Right lobe of liver (tissue), 6 donors: ENCODE measurements at places on chromosomes 3 and 15. TPM values are rescaled to one million over a fixed set of nuclear protein-coding genes. Genes with fewer than 3 reads are reported as not detected.

GRCh38 chr3:128395500-128396162 lies 71.1 kb downstream of the DNAJB8 start:
- DNase-seq, result no peak

THBS1 gene
- 29.0 TPM for total RNA-seq

PPARG gene
- 5.4 TPM for total RNA-seq

DNA sequence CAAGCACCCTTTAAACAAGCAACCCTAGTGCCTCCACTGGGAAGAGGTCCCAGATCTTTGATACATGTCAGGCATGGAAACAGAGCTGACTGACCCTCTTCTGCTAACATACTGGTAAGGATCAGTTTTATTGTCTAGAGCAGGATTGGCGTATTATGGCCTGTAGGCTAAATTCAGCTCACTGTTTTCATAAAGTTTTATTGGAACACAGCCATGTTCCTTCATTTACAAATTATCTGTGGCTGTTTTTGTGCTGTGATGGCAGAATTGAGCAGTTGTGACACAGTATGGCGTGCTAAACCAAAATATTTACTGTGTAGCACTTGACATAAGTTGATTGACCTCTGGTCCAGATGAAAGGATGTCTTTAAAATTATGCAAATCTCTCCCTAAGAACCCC lies 45.0 kb downstream of the WDR76 start:
- DNase-seq, result no peak

- DNase-seq, result no peak
These were observed 48.2 kb upstream of the TEX264 start for GRCh38 chr3:51622868-51623267.

DNA sequence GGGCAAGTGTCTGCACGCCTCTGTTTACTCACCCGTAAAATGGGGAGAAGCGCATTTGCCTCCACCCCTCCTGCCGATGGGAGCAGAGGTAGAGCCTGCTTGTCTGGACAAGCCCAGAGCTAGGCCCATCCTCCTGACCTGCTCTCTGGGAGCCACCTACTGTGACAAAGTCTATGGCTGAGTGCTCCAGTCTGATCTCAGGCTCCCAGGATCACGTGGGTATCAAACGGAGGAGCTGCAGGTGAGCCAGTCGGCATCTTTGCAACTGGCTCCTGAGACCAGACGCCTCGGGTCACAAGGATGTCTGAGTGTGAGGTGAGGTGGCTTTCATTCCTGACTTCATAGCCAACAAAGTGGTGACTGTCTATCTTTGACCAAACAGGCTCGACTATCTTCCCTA lies 2.1 kb upstream of the ALDH1A3 start:
- DNase-seq, result no peak

DNA sequence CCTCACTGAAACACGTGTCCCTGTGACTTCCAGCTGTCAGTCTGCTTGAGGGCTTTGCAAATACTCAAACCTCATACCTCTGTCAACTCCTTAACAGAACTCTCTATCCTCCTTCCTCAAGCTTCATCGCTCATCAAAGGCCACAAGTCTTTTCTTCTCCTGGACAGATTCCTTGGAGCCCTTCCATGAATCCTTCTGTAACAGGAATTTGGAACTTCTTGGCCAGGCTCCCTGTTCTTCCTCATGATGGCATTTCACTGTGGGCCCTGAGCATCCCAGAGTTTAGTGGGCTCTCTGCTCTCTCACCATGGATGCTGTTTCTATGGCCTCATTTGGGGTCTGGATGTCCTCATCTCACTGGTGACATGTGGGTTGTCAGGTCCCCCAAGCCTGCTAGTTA lies 105.0 kb upstream of the TLE3 start:
- no peak for DNase-seq

EMC7 gene
- total RNA-seq, result 34.4 TPM

- DNase-seq, result no peak
These were observed 18.4 kb upstream of the GHSR start for GRCh38 chr3:172466553-172467130.

CCDC54 gene
- total RNA-seq, result not detected

C2CD4A gene
- 1.6 TPM for total RNA-seq

- no peak for DNase-seq
These were observed 145.5 kb downstream of the WNT5A start for GRCh38 chr3:55341502-55342031.

DNA sequence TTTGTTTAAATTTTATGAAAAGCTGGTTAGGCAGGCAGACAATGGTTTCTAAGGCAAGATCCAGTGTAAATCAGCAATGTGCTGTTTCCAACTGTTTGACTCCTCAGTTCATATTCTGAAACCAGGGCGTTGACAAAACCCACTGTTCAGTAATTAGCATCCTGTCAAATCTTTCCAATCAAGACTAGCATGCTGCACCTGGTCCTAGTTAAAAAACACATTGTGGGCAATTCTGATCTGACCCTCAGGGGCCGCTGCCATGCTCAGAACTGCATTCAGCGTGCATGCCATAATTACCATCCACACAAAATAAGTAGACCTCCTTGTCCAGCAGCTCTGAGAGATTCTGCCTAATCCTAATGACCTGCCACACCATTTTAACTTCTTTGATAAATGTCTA lies 20.9 kb upstream of the RBP1 start:
- no peak for DNase-seq

DNA sequence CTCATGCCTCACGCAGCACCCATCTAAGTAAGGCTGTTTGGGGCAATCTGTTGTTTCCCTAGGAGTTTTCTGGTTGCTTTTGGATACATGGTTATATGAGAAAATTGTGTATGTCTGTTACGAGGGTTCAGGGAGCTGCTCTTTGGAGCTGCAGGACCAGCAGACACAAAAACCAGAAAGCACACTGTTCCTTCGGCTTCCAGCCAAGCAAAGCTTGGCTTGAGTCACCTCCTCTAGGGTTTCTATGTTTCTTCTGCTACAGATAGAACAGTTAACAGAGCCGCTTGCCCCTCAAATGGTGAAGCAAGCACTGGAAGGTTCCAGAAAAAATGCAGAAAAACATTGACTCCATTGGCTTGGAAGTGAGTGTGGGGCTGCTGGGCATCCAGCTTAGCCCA lies 49.2 kb upstream of the CTDSPL start:
- no peak for DNase-seq

CCDC39 gene
- total RNA-seq, result not detected

- DNase-seq, result no peak
These were observed 613.8 kb upstream of the NR2F2 start for GRCh38 chr15:95716708-95717107.

LRRC31 gene
- 5.0 TPM for total RNA-seq

KLHL40 gene
- not detected for total RNA-seq

- no peak for DNase-seq
These were observed 23.6 kb upstream of the CLDN1 start for GRCh38 chr3:190345878-190346277.

MCTP2 gene
- 5.3 TPM for total RNA-seq

- DNase-seq, result no peak
These were observed 849 bp upstream of the PRKCD start for GRCh38 chr3:53160061-53160659.

PRSS50 gene
- 0.42 TPM for total RNA-seq

- DNase-seq, result no peak
These were observed 37.9 kb downstream of the UQCC5 start for GRCh38 chr3:52574056-52574965.

DNA sequence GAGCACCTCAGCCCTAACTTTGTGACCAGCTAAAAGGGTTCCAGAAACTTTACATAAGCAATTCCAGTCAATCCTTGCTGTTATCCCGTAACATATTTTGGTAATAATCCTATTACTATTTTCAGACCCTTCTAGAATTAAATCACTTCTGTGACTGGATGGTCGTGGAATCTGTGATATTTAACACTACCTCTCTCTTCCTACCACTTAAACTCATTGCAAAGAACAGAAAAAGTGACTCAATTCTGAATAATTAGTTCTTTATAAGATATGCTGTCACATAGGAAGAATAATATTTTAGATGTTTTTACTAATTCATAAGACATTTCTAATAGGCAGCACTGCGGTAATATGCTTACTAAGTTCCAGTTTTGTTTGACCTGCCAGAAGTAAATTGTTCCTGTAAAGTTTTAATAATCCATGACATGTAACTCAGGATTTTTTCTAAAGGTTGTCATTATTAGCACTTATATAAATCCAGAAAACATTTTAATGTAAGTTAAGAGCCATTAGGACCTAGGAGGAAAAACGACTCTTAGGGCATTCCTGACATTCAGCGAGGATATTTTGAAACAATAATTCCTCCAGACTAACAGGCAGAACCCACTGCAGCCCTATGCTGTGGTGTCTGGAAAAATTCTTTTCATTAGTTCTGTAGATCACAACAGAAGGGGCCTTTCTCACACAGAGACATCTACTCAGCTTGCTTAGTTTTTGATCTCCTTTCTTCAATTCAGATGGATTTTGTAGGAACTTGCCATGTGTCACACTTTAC lies 113.3 kb upstream of the MBNL1 start:
- DNase-seq, result no peak

MYRIP gene
- 19.2 TPM for total RNA-seq

DNA sequence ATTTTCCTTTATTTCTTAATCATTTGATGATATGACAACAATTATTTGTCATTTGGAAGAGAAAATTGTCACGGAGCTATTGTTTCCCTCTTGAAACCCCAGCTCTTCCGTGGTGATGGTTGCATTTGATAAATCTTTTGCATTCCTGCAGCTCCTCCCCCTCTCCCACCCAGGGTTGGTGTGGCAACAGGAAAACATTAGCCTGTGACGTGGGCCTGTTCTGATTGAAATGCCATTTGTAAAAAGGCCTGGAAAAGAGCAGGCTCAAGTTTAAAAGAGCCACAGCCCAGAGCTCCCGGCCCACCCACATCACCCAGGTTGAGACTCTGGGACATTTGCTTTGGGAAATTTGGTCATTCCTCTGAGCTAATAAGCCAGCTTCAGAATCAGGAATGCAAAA lies 282.5 kb downstream of the RPLP1 start:
- DNase-seq, result no peak

- no peak for DNase-seq
These were observed 162.7 kb downstream of the FGF12 start for GRCh38 chr3:192564611-192565010.

STXBP5L gene
- not detected for total RNA-seq

ABHD14A gene
- total RNA-seq, result 17.8 TPM

GRCh38 chr3:101732240-101732641 lies 7.8 kb downstream of the CEP97 start:
- DNase-seq, result no peak

DNA sequence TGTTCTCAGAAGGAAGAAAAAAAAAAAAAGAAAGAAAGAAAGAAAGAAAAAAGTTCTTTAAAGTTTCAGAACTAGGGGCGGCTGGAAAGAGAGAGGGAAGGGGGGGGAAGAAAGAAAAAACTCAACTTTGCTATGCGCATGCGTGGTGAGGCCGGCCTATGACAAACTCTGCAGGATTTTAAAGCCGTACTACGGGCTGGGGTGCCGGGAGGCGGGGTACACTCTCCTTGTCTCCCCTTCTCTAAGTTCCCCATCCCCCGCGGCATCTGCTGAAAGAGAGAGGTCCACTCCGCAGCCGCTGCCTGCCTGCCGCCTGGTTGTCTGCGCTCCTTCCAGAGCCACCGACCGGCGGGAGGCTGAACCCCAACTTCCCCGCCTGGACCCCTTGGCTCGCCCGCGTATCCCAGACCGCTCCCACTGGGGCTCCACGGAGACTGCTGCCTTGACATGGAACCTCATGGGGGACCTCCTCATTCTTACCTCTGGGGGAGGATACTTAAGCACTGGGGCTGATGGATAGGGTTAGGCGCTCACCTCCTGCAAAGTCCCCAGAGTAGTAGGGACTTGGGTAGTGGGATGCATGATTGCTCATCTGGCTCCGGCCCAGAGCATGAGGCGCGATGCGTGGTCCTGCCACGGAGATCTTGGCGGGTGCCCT lies 1.4 kb upstream of the WNT5A start:
- peak; percentile 60 for DNase-seq

- no peak for DNase-seq
These were observed 13.8 kb upstream of the MUSTN1 start for GRCh38 chr3:52848617-52849016.

DNA sequence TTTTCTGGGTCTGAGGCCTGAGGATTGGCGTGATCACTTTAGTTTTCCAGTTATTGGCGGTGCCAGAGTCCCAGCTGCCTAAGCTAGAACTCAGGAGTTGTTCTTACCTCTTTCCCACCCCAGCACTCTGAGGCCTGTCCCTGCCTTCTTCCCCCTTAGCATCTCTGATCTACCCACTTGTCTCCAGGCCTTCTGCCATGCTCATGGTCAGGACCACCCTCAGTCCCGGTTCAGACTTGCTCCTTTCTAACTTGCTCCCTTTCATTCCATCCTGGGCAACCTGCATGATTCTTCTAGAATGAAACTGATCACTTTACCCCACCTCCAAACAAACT lies 15.7 kb downstream of the ACOX2 start:
- DNase-seq, result no peak

HTR3E gene
- total RNA-seq, result not detected
